ENCODE measurements at places on chromosomes 11 and 22.
A peak's percentile ranks its signal among the peaks of the same experiment; 100 is the strongest.

- no peak for DNase-seq
Observed at GRCh38 chr22:44567846-44568493, 69.9 kb upstream of the RTL6 start.

DNA sequence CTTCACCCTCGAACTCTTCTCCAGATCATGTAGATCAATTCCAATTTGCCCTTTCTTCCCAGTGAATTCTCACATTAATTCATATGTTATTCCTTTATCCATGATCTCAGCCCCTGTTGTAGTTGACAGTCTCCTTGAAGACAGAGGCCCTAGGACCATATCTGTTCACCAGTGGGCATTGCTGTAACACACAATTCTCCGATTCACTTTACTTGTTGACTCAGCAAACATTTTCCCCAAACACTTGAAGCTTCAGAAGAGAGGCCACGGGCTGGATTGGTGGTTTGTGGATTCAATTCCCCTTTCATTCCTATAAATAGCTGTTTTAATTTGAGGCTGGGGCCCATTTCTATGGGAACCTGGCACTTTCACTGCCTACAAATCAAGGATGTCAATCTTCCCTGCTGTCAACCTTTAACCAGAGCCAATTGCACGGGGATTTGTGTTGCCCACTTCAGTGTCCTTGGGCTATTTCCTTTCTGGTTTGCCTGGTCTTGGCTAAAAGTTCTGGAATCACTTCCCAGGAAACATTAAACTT, 393.0 kb upstream of the KIRREL3 start:
- DNase-seq = no peak

GRCh38 chr11:35365961-35366360, 53.4 kb downstream of the SLC1A2 start:
- DNase-seq = no peak

DNA sequence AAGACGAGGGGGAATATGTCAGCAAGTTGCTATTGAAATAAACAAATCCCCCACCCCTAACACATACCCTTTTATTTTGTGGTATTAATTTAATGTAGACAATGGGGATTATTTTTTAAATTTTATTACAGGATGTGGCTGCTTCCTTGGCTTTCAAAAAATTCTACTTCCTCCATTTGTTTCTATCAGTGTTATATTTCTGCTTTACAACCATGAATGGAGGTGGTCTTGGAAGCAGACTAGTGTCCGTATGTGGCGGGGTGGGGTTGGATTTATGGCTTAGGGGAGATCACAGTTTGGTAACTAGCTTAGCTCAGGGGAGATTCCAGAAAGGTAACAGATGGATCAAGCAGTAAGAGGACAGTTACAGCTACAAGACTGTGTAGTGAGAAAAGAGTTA, 39.3 kb upstream of the PICALM start:
- no peak for DNase-seq

GRCh38 chr11:16280256-16280682, 76.1 kb downstream of the SOX6 start:
- DNase-seq = no peak

DNA sequence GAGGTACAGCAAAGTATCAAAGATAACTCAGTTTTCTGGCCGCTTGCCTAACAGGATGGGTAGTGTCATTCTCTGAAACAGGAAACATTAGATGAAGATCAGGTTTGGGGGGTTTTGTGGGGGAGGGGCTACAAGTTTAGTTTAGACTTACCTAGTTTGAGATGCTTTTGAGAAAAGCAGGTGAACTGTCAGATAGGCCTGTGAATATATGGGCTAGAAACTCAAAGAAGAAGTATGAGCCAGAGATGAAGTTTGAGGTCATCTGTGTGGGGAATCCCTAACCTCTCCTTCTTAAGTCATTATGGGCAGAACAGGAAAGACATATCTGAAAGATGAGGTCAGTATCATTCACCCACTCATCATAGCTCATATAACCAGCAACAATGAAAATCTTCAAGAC, 11.9 kb downstream of the HOATZ start:
- peak; percentile 49 for DNase-seq

DNA sequence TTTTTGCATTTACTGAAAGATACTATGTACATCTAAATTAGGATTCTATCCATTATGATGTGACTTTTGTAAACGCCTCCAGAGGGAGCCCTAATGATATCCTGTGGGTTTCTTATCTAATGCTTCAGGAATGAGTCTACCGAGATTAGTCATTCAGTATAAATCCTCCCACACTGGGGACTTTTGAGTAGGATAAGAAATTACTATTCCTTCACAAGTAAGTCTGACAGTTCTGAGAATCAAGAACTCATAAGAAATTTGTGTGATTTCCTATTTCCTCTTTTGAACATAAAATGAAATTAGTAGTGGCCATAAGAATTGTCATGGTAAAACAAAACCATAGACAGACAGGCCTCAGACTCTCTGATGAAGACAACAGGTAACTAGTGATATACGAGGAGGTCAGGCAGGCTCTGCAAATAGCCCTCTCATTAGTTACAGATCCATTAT, 10.0 kb upstream of the OR5M1 start:
- peak; percentile 26 for DNase-seq

GRCh38 chr22:27591060-27591459, 210.5 kb downstream of the MN1 start:
- DNase-seq = no peak

- DNase-seq = no peak
Observed at GRCh38 chr11:67375320-67376055, 2.1 kb upstream of the CLCF1 start.

GRCh38 chr11:120590472-120590871, 78.9 kb downstream of the GRIK4 start:
- DNase-seq = no peak

GRCh38 chr11:66346476-66347424, 679 bp downstream of the B4GAT1 start:
- no peak for DNase-seq

DNA sequence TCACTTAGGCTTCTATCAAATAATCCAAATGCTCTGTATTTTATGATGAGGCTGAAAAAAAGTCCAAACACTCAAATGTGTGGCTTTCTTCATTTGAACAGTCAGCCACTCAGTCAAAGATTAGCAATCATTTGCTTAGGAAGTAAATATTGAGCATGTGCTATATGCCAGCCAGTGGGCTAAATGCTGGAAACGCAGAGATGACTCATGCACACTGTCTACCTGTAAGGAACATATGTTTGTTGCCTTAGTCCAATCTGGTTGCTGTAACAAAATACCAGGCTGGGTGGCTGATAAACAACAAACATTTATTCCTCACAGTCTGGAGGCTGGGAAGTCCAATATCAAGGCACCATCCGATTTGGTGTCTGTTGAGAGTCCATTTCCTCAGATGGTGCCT, 617.3 kb downstream of the NTM start:
- no peak for DNase-seq

- DNase-seq = no peak
Observed at GRCh38 chr22:17237038-17237668, 17.9 kb upstream of the ADA2 start.

DNA sequence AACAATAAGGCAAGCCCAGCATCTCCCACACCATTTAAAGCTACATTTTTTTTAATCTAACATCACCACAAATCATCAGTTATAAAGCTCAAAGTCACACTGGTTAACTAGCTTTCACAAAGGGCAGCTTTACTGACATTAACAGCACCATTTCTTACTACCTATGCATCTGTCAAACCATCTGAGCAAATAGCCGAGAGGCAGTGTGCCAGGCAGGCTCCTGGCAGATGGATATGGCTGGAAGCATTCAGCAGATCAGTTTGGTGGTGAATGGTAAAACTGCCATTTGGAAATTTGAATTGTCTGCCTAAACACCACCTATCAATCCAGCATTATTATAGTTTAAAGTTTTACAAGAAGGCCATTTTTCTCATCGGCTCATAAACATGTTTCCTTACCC, 131.2 kb downstream of the TTC28 start:
- no peak for DNase-seq

DNA sequence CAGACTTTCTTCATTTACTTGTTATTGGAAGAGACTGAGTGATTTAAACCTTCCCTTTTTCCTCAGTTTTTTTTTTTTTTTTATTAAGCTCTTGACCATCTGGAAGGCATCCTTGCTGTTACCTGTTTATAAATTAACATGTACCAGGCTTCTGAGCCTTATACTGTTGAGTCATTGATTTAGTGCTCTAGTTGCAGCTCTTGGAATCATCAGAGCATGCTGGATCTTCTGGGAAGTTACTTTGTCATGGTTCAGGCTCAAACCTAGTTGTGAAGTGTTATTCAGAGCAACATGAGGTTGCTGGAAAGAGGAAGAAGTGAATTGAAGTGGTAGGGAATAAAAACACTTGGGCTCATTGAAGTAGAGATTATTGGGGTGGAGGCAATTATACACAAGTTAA, 6.3 kb downstream of the ZDHHC5 start:
- DNase-seq = no peak

DNA sequence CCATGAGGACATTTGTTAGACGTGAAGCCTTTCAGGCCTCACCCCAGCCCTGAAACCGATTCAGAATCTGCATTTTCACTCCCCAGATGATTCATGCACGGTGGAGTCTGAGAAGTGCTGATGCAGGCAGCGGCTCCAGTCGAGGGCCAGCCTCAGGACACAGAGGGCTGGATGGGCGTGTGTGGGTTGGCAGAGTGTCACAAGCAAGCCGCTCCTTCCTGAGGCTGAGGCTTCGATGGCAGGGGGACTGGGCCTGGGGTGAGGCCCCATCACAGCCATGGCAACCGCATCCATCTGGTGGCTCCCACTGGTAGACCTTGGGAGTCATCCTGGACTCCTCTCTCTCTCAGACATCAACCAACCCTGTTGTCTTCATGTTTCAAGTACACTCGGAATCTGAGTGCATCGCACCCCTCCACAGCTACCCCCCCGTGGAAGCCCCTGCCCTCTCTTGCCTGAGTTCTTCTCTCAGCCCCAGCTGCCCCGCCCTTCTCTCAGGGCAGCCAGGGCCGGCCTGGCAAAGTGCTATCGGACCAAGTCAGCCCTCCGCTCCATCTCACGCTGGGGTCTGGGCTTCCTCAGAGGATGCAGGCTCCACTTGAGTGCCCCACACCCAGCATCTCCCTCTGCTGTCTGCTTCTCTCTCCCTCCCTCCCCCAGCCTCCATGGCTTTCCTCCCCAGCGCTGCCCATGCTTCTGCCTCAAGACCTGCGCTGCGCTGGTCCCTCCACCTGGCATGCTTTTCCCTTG, 10.6 kb downstream of the KCNC1 start:
- DNase-seq = no peak

- no peak for DNase-seq
Observed at GRCh38 chr11:96227244-96227643, 115.8 kb downstream of the MAML2 start.

DNA sequence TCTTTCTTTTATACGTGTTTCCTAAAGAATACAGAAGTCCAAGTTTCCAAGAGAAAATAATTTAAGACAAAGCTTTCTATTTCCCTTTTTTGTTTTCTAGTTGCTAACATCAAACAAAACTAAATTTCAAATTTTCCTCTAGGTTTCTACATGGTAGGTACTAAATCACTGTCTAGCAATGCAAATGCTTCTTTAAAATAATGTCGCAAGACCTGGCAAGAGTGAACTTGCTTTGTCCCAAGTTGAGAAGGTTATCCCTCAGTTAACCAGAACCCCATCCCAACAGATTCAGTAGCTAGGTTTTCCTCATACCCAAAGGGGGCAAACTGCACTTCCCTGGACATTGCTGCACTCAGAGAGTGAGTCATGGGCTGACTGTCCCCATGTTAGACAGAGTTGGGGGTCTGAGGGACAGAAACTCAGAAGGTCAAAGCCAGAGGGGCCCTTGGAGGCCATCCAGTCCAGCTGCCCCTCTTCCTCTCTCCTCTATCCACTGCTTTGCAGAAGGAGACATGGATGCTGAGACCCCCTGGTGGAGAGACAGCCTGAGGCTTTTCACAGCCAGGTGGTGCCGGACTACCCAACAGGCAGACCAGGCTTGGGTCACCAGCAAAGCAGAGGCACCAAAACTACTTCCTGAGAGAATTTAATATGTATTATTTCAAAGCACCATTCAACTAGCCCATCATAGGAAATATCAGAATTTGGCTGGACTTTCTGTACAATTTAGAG, 23.1 kb downstream of the OR2AT4 start:
- DNase-seq = no peak

DNA sequence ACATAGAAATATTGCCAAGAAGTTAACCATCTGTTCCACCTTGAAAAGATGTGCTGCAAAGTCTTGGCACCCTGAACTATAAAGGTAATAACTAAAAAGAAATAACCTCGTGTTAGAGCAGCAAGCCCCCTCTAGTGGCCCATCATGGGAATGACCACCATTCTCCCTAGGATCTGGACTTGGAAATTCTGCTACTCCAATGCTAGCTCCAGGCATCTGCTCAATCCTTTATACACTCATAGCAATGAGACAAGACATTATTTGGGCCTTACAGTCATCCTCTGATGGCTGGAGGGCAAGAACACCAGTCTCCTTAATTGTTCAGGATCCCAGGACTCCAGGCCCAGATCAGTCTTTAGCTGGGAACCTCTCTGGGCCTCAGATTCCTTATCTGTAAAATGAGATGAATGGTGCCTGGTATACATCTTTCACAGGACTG, 76.0 kb downstream of the CWC15 start:
- no peak for DNase-seq

DNA sequence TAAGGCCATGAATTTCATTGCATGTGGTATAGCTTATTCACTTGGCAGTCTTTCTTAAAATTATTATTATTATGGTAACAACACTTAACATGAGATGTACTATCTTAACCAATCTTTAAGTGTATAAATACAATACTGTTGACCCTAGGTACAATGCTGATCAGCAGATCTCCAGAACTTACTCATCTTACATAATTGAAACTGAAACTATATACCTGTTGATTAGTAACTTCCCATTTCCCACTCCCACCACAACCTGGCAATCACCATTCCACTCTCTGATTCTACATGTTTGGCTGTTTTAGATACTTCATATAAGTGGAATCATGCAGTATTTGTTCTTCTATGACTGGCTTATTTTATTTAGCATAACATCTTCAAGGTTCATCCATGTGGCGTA, 150.2 kb upstream of the POU2AF2 start:
- DNase-seq = no peak

DNA sequence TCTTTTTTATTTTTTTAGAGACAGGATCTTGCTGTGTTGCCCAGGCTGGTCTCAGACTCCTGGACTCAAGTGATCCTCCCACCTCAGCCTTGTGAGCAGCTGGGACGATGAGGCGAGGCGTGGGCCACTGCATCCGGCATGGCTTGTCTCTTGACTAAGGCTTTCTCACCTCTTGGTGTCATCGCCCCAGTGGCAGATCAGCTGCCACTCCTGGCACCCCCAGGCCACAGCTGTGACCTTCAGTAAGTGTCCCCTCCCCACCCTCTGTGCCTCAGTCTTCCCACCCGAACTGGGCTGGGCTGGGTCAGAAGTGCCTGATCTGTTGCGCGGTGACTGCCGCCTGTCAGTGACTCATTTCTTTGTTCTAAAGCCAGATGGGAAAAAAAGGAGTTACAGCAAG, 3.6 kb downstream of the SYNGR1 start:
- no peak for DNase-seq

DNA sequence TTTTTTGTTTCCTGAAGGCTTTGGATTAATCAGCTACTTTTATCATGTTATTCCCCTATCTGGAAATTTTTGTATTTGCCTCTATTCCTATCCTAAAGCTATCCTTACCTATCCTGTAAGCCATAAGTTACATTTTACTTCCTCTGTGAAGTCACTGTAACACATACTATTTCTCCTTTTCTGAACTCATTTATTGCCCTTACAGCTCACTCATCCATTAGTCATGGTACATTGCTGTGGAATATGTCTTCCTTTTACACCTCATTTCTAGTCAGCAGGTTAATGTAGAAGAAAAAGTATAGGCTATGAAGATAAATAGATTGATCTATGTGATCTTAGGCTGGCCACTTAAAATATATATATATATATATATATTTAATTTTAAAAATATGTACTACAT, 28.0 kb downstream of the SWAP70 start:
- no peak for DNase-seq

- DNase-seq = no peak
Observed at GRCh38 chr11:34417202-34417601, 21.5 kb upstream of the CAT start.

Measured in hepatic stellate cell (primary cell).